NCI-H510A (cell line): ENCODE measurements at places on chromosomes 7 and 10.

DNA sequence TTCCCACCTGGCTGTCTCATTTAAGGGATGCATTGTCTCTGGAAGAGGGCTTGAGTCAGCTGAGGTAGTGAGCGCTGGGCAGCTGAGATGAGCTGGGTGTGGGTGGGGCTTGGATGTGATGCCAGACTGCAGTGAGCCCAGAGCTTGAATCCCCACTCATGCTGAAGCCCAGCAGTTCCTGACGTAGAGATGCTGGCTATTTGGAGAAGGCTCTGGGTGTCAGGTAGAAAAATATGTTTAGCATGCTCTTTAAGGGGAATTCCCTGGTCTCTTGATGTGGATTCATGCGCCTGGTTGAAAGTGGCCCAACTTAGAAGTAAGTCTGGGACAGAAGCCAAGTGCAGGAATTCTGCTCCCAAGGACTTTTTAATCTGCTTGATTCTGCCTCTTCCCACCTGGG lies 241.5 kb upstream of the IGFBP3 start:
- no peak for DNase-seq

DNA sequence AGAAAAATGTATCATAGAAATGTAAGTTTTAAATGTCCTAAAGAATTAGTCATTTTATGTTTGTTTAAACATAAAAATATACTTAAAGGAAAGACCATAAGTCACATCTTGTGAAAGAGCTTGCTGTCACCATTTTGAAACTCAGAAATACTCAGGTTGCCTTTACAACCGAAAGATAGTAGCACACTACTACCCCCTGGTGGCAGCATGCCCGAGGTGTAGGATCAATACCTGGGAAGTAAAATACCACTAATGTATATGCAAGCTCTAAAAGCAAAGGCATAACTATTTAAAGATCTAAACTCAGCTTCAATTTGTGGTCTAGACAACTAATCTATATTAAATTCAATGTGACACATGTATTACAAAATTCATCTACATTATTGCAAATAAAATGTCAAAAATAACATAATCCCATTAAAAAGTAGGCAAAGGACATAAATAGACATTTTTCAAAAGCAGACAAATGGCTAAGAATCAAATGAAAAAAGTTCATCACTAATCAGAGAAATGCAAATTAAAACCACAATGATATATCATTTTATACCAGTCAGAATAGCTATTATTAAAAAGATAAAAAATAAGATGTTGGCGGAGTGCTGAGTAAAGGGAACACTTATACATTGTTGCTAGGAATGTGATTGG lies 47.7 kb upstream of the FGL2 start:
- DNase-seq, result peak; percentile 20

GRCh38 chr10:95308389-95309302 lies 17.8 kb upstream of the PDLIM1 start:
- no peak for DNase-seq

- DNase-seq, result no peak
Observed at GRCh38 chr7:116998567-116999175, 45.4 kb downstream of the ST7 start.

DNA sequence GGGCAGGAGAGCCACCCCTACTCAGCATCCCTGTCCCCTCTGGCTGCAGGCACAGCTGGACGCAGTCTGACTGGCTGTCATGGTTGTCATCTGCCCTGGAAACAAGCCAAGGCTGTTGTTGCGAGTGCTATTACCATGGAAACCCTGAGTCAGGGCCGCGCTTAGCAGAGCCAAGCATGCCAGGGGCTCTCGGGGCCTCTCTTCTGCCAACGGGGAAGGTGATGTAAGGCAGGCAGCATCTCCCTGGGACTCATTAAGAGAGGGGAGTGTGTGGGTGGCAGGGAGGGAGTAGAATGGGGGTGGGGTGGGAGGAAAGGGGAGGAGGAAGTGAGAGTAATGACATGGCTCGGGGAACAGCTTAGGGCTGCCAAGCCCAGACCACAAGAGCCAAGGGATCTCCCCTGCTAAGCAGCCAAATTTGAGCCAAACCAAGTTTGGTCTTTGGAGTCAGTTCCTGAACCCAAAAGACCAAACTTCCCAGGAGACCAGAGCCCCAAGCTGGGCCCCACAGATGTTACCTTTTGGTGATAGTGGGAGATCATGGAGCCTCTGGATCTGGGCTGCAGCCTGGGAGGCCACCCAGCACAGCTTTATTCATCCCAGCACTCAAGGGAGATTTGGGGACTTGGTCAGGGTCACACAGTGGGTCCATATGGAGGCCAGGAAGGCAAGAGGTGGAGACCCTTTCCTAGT lies 67.6 kb downstream of the TMEM130 start:
- peak; percentile 30 for DNase-seq

GRCh38 chr7:139095194-139095659 lies 14.3 kb downstream of the ZC3HAV1 start:
- no peak for DNase-seq

GRCh38 chr10:112295853-112296830 lies 12.9 kb downstream of the TECTB start:
- no peak for DNase-seq

GRCh38 chr10:4053940-4054339 lies 268.9 kb upstream of the KLF6 start:
- no peak for DNase-seq

GRCh38 chr10:35150308-35150707 lies 23.7 kb downstream of the CREM start:
- DNase-seq, result no peak

GRCh38 chr7:100483090-100483721 lies 521 bp upstream of the NYAP1 start:
- DNase-seq, result no peak

GRCh38 chr10:91103384-91104192 lies 116.9 kb upstream of the PCGF5 start:
- DNase-seq, result no peak

GRCh38 chr10:48192881-48193450 lies 81.5 kb downstream of the FRMPD2 start:
- DNase-seq, result no peak

- DNase-seq, result no peak
Observed at GRCh38 chr10:69870591-69870990, 68.9 kb downstream of the COL13A1 start.

DNA sequence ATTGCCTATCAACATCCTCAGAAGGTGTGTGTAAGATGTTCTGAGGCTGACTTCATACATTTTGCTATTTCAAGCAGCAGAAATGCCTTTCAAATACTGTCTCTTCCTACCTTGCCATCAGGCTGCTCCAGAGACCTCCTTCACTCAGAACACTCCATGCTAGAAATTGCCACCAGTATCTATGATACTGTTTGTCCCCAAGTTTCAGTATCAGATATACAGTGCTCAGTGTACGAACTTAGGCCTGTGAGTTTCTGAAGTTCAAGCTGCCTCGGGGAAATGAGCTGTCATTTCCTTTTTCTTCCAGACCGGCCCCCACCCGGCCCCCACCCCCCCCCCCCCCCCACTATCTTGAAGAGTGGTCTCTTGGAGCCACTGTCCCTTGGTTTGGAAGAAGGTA lies 373.4 kb upstream of the CHRM2 start:
- no peak for DNase-seq

DNA sequence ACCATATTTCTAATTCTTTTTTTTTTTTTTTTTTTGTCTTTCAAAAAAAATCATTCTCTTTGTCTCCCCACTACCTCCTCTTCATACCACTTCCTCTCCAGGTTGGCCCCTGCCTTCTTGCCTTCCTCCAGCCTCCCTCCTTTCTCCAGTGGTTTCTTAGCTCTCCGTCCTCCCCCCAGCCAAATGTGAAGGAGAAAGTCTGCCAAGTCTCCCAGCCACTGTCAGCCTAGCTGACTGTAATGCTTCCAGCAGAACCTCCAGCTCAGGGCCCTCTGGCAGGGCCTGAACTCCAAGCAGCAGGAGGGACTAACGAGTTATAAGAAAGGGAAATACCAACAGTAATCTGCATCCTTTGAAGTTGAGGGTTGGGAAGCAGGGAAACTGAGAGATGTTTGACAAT lies 35.5 kb upstream of the BICC1 start:
- no peak for DNase-seq

DNA sequence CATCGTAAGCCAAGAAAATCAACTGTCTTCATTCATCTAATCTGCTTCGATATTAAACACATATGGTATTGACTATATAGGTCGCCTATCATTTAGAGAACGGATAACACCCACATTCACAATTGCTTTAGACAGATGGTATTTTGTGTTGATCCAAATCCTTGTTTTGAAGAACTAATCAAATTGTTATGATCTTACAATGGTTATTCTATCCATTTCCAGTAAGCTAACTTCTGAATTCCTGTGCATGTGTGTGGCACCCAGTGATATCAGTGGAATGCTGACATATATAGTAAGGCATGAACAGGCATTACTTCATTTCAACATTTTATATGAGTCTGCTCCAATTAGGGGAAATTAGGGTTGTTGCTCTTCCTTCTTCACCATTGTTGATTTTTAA lies 98.8 kb downstream of the SEMA3E start:
- DNase-seq, result no peak

DNA sequence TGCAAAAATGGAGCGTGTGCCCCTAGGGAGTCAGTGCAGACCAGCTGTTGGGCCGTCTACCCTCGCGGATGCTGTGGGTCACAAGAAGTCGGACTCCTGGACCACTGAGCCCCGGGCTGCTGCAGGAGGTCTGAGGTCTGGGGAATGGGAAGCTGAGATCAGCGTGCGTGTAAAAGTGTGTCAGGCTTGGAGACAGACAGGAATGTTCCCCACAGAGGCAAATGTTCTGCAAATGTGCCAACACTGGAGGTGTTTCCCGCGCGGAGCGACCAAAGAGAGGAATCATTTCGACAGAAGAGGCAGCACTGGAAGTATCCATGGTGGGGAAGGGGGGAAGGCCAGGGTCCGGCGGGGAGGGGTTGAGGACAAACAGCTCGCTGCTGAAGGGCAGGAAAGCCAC lies 643.8 kb upstream of the MGMT start:
- DNase-seq, result no peak

GRCh38 chr10:111756217-111757061 lies 427.1 kb downstream of the GPAM start:
- no peak for DNase-seq

DNA sequence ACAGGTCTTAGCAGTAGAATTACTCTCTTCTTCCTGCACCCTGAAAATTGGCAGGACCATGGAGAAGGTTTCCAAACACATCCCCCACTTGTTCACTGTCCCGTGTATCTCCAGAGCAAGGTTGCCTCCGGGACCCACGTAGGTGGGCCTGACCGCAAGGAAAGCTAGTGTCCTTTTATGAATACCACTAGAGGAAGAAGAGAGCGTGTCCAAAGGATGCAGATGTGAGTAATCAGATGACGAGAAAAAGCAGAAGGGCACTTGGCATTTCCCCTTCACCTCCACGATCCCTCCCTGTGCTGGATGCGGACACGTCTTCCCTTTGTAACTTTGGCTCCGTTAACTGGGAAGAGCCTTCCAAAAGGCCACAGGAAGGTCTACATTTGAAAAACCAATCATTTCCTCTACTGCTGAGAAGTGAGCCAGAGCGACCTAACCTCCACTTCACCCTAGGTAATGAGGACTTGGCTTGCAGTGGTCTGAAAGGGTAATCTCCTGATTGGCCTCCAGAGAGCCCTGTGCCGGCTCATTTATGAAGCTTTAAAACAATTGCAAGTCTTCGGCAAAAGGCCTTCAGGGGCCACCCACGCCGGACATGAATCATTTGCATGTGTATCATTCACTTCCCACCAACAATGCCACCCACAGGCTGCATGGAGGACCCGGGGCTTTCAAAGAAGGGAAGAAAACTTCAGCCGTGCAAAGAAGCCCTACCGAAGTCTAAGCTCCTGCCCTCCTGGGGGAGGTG lies 55.4 kb downstream of the LYZL1 start:
- DNase-seq, result no peak

DNA sequence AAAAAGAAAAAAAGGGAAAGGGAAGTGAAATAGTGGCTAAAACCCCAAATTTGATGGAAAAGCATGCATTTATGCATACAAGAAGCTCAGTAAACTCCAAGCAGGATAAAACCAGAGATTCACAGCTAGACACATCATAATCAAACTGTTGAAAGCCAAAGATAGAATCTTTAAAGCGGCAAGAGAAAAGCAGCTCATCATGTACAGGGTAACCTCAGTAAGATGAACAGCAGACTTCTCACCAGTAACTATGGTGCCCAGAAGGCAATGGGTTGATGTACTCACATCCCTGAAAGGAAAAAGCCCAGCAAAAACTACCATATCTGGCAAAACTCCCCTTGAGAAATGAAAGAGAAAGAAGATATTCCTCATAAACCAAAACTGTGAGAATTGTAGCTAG lies 60.4 kb downstream of the TPST1 start:
- no peak for DNase-seq

DNA sequence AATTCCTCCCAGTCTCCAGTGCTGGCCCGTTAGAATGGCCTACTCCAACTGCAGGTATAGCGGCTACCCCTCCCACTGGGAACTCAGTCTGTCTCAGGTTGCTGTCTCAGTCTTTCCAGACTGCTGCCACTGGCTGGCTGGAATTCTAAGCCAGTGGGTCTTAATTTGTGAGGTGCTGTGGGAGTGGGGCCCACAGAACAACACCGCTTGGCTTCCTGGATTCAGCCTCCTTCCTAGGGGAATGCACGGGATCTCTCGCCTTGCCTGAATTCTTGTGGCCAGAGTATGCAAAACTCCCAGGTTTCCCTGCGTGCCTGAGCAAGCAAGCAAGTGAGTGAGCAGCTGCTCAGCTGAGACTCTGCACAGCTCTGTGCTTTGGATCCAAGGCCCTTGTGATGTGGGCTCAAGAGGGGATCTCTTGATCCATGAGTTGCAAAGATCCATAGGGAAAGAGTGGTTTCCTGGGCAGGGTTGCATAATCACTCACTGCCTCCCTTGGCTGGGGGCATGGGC lies 41.5 kb upstream of the GPR141 start:
- peak; percentile 4 for DNase-seq

DNA sequence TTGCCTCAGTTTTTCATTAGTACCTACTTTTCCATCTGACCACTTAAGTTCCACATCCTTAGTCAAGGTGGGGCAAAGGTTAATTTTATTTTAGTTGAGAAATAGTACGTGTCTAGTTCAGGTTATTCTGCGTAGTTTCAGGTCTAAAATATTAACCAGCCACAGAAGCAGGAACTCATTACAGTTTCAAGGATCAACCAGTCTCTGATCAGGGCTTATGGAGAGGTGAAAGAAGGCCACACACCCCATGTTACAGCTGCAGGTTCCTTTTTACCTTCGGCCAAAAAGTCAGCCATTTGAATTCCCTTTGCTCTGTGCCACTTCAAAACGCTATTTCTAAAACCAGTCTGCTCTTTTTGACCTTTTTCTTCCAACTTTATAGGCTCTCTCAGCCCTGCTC lies 134.2 kb downstream of the CTTNBP2 start:
- DNase-seq, result no peak

DNA sequence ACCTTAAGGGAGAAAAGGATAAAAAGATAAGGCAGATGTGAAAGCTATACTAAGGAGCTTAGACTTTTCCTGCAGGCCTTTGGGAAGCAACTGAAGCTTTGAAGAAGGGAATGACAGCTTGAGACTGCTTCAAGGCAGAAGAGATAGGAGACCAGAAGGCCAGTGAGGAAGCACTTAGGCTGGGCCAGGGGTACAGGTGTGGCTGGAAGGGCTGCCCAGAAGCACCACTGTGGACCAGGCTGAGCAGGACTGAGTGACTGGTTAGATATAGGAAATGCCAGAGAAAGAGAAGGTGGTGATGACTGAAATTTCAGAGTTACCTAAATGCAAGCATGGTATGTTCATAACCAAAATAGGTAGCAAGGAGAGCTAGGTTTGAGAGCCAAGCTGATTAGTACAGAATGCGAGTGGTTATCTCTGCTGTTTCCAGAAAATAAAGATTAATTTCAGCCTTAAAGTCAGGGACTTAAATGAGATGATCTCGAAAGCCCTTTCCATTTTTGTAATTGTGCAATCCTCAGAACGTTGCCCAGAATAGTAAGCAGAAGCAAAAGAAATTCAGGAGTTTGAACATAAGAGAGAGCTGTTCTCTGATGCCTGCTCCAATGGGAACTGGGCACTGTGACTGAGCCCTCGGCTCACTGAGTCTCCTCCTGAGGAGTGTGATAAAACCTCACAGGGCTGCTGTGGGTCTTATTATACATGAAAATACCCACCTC lies 54.9 kb downstream of the MET start:
- no peak for DNase-seq
